Endothelial cell (in vitro differentiated cells): ENCODE measurements at places on chromosomes 7 and 10.

DNA sequence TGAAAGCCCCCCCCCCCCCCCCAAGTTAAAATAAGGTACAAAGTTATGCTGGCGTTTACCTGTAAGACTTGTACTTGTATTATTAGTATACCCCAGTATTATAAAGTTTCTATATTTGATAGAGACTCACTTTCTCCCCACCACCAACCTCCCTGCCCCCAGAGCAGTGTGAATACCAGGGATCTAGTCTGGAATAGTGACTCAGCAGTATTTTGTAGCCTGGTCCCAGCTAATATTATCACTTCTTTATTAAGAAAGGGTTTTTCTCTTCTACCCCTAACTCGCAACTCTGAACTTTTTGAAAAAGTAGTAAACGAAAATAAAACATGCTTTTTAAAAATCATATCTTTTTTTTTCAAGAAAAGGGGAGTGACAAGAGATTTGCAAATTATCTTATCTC is 26.7 kb downstream of the GLI3 start:
- no peaks in the 10 kb centered on the region for H3K36me3 ChIP-seq
- peaks cover 9% of the 10 kb centered on the region for H3K4me1 ChIP-seq
- no peak overlapping the region for H3K27ac ChIP-seq
- no peak overlapping the region for H3K4me3 ChIP-seq

- H3K36me3 ChIP-seq: no peaks in the 10 kb centered on the region
- H3K27ac ChIP-seq: no peak overlapping the region
- no peak overlapping the region for H3K4me3 ChIP-seq
- no peaks in the 10 kb centered on the region for H3K27me3 ChIP-seq
Observed at GRCh38 chr7:51309361-51310130, 7.1 kb downstream of the COBL start.

GRCh38 chr10:74949034-74949832 is 122.8 kb downstream of the KAT6B start:
- no peaks in the 10 kb centered on the region for H3K27me3 ChIP-seq
- H3K4me3 ChIP-seq: no peak overlapping the region
- no peaks in the 10 kb centered on the region for H3K36me3 ChIP-seq
- no peak for DNase-seq
- peaks cover 10% of the 10 kb centered on the region for H3K4me1 ChIP-seq
- H3K27ac ChIP-seq: no peak overlapping the region

GRCh38 chr10:89846281-89846630 is 144.9 kb downstream of the KIF20B start:
- no peak overlapping the region for H3K27ac ChIP-seq
- DNase-seq: no peak
- H3K4me1 ChIP-seq: no peaks in the 10 kb centered on the region
- no peaks in the 10 kb centered on the region for H3K36me3 ChIP-seq

DNA sequence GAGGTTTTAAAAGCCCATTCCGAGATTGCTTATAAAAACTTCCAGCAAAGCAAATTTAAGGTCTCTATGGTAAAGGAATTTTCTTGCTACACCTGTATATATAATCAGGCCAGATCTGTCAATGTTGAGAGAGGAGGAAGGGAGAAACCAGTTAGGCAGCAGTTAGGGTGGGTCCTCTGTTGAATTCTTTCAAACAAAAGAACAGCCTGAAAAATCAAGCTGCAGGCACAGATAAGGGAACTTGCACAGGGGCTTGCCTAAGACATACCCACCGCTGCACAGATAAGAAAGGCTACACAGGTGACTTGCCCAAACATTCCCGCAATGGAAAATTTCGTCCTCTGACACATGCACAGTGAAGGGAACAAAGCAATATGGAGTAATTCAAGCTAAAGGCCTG is 59.8 kb upstream of the IMMP2L start:
- no peak for DNase-seq
- H3K27me3 ChIP-seq: no peaks in the 10 kb centered on the region
- H3K36me3 ChIP-seq: no peaks in the 10 kb centered on the region
- no peak overlapping the region for H3K4me3 ChIP-seq
- H3K27ac ChIP-seq: no peak overlapping the region

GRCh38 chr7:85144771-85145170 is 42.1 kb downstream of the SEMA3D start:
- H3K27me3 ChIP-seq: no peaks in the 10 kb centered on the region
- no peak for DNase-seq
- H3K27ac ChIP-seq: no peak overlapping the region
- no peak overlapping the region for H3K4me3 ChIP-seq
- H3K36me3 ChIP-seq: no peaks in the 10 kb centered on the region

GRCh38 chr10:104300736-104301292 is 31.8 kb downstream of the GSTO2 start:
- no peak overlapping the region for H3K27ac ChIP-seq
- DNase-seq: no peak
- H3K4me1 ChIP-seq: peaks cover 6% of the 10 kb centered on the region
- peaks cover 6% of the 10 kb centered on the region for H3K27me3 ChIP-seq
- no peak overlapping the region for H3K4me3 ChIP-seq

GRCh38 chr7:7265081-7266075 is 83.0 kb downstream of the C1GALT1 start:
- H3K4me1 ChIP-seq: no peaks in the 10 kb centered on the region
- no peaks in the 10 kb centered on the region for H3K36me3 ChIP-seq
- DNase-seq: no peak
- no peak overlapping the region for H3K27ac ChIP-seq

DNA sequence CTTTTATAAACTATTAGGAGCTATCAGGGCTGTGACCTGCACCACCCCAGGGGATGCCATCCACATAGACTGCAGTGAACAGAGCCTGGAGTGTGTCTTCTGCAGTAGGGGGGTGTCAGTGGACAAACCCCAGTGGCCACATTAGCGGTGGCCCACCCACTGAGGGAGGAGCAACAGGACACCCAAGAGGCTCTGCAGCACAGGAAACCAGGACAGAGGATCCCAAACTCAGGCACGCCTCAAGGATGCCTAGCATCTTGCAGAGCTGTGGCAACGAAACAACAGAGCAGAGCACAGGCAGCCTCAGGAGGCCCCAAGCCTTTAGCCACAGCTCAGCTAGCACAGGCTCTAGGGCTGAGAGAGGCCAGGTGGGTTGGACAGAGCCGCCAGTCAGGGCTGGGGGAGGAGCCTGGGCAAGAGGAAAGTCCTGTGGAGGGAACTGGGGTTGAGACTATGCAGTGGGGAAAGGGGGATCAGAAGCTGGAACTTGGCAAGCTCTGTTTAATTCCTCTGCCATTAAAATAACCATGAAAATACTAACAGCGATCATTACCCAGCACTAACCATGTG is 53.8 kb downstream of the GRID1 start:
- H3K4me3 ChIP-seq: no peak overlapping the region
- no peak overlapping the region for H3K27ac ChIP-seq
- no peaks in the 10 kb centered on the region for H3K36me3 ChIP-seq
- H3K4me1 ChIP-seq: no peaks in the 10 kb centered on the region

- no peak overlapping the region for H3K27ac ChIP-seq
- H3K27me3 ChIP-seq: peaks cover 17% of the 10 kb centered on the region
Observed at GRCh38 chr7:45158471-45158870, 880 bp downstream of the RAMP3 start.
